ENCODE measurements at places on chromosomes 6 and 20. TPM values are rescaled to one million over a fixed set of nuclear protein-coding genes. Genes with fewer than 3 reads are reported as not detected.

ELOVL2 gene
- 27.8 TPM for total RNA-seq

HDGFL1 gene
- total RNA-seq = not detected

PROKR2 gene
- not detected for total RNA-seq

HLA-DMB gene
- 0.44 TPM for total RNA-seq

IPCEF1 gene
- 0.28 TPM for total RNA-seq

All from Panc1 (cell line).